ENCODE measurements at places on chromosomes 7 and 10. TPM values are rescaled to one million over a fixed set of nuclear protein-coding genes. Genes with fewer than 3 reads are reported as not detected.

The UPK3B gene
- 0.46 TPM for total RNA-seq

The EVX1 gene
- not detected for total RNA-seq

GRCh38 chr10:93435621-93436397, 46.3 kb downstream of the MYOF start:
- no peak for DNase-seq
- no peak overlapping the region for H3K27ac ChIP-seq
- H3K36me3 ChIP-seq, result peaks cover 6% of the 10 kb centered on the region

- H3K27ac ChIP-seq, result no peak overlapping the region
- no peak overlapping the region for H3K4me3 ChIP-seq
- H3K27me3 ChIP-seq, result no peaks in the 10 kb centered on the region
- no peaks in the 10 kb centered on the region for H3K4me1 ChIP-seq
Observed at GRCh38 chr10:76297780-76298281, 866.4 kb downstream of the LRMDA start.

DNA sequence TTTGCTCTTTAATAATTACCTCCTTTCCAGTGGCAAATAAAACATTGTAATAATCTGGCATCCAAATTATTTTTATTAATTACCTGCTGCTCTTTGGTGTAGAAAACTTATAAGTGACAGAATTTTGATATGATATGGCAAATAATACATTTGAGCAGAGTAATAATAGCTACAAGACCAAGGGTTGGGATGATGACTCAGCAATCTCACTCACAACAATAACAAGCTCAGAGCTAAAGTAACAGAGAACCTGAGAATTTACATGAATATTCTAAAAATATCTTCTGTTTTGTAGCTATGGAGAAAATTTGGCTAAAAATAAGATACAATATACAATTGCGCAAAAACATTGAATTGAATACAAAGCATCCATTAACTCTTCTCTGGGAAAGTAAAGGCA, 480.8 kb upstream of the COBL start:
- H3K27ac ChIP-seq, result no peak overlapping the region
- no peaks in the 10 kb centered on the region for H3K4me1 ChIP-seq
- DNase-seq, result no peak
- H3K36me3 ChIP-seq, result no peaks in the 10 kb centered on the region

The ANXA8 gene
- total RNA-seq, result not detected

Measured in activated CD4-positive, alpha-beta T cell treated with anti-CD3 and anti-CD28 coated beads for 36 hours (primary cell).